ENCODE measurements at places on chromosomes 6 and 20.

GRCh38 chr6:166058064-166058739, 109.4 kb downstream of the TBXT start:
- no peak for DNase-seq

DNA sequence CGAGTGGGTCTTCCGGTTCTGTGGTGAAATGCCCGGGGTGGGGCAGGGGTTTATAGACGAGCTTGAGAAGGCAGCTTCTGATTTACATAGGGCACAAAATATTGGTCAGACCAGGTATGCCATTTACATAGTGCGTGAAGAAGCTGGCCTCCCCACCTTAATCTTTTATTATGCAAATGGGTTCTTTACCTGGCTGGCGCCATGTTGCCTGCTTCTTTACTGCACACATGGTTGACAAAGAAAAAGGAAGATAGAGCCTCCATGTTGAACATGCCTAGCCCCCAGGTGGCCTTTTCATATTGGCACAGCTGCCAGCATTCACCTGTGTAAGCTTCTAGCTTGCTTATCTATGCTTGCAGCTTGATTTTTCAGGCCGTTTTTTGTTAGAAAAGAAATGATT, 276.2 kb downstream of the PHACTR1 start:
- DNase-seq: no peak

- DNase-seq: no peak
Observed at GRCh38 chr20:4673371-4674001, 48.2 kb upstream of the PRND start.

DNA sequence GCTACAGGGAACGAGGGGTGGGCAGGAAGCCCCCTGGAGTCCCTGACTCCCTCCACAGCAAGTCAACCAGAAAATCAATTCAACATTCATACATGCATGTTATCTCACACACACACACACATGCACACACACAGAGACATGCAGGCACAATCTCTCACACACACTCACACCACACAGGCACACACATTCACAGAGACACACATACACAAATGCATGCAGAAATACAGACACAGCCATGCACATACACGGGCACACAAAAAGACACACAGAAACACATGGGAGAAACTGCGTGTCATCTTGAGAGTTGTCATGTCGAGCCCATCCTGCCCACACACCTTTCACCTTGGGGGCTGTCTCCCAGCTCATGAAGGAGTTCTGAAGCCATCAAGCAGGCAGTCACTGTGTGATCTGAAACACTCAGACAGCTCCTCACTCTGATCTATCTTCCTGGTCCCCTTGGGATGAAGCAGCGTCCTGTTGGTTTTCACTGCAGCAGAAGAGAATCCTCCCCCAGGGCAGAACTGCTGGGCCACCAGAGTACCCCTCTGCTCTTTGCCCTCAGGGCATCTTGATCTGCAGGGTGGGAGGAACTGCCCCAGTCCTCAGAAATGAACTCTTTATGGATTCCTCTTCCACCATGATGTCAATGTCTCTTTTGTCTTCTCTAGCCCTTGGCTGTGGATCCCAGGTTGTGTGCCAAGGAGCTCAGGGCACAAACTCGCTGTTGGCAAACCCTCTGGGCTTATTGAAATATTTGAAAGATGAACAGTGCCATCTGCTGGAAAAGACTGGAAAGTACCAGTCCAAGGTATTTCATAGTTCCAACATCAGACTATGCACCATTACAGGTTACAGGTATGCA, 8.8 kb downstream of the RAET1L start:
- no peak for DNase-seq

DNA sequence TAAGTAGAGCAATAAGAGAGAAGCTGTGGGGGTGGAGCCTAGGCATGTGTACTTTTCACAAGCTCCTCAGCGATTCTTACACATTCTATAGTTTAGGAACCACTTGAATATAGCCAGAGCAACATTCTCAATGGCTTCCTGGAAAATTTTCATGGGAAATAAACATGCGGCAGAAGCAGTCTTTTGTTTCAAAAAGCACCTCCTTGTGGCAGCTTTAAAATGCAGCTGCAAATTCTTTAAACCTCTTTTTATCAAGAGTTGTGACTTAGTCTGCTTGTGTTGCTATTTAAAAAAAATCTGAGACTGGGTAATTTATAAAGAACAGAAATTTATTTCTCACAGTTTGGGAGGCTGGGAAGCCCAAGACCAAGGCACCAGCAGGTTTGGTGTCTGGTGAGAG, 23.8 kb downstream of the NKX2-2 start:
- no peak for DNase-seq

GRCh38 chr6:136792095-136792409, 225 bp downstream of the MAP3K5 start:
- no peak for DNase-seq

DNA sequence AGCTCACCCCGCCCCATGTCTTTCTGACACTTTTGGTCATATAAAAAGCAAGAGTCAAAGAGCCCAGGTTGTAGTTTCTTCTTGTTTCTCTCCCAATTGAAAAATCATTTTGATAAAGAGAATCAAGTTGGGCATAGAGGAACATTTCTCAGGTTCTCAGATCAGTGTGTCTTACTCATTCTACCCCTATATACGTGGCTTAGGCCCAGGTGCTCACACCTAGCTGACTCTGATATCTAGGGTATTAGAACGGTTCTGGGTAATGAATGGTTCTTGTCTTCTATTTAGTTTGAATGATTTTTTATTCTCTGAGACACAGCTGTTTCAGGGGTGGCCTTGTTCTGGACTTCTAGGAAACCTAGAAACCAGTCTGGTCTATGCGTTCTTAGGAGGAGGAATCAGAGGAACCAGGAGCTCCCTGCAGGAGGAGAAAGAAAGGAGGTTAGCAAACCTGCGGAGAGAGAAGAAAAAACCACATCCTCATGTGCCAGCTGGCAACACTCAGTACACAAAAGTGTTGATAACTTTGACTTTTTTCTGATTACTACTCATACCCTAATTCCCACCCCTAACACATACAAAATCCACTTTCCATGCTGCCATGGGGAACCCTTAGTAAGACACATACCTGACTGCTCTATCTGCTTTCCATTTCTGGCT, 178.0 kb downstream of the CLIC5 start:
- DNase-seq: no peak

DNA sequence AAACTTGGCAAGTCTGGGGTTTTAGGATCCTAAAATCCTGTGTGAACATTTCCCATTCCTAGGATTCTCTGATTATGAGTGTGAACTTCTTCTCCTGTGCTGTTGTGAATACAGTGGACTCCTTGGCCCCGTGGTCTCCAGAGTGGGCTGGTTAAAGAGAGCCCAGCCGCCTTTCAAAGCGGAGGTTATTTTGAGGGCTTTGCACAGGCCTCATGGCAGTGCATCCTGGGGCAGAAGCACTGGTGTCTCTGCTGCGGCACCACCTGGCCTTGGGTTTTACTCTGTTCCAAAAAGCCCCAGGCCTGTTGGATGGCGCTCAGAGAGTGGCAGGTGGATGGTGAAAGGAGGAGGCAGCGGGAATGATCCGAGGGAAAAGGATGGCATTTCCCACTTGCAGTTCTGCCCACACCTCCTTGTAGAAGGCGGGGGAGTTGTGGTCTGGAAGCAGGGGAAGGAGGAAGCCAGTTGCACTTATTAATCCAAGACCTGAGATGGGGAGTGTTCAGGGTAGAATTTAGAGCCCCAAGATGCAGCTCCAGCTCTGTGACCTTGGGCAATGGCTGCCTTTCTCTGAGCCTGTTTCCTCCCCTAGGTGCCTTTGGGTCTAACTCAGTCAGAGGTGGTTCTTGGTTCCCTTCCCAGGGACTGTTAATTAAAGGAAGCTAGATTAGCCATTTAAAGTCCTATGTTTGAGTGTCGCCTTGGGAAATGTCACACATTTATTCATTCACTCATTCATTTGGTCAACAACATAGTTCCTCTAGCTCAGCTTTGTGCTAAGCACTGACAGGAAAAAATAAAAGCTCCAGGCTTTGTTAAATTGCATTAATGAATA, 22.4 kb downstream of the MMP24 start:
- no peak for DNase-seq

- no peak for DNase-seq
Observed at GRCh38 chr6:109491207-109491938, 8.4 kb upstream of the ZBTB24 start.

- no peak for DNase-seq
Observed at GRCh38 chr20:19908576-19908975, 108.6 kb upstream of the NAA20 start.

- no peak for DNase-seq
Observed at GRCh38 chr6:268394-268935, 23.8 kb upstream of the DUSP22 start.

- no peak for DNase-seq
Observed at GRCh38 chr20:33158637-33159385, 9.1 kb upstream of the BPIFA2 start.

GRCh38 chr6:169988769-169989550, 237.5 kb downstream of the ERMARD start:
- no peak for DNase-seq

GRCh38 chr6:45843848-45844521, 171.7 kb downstream of the CLIC5 start:
- no peak for DNase-seq

GRCh38 chr6:57254055-57254717, 32.1 kb upstream of the RAB23 start:
- no peak for DNase-seq

DNA sequence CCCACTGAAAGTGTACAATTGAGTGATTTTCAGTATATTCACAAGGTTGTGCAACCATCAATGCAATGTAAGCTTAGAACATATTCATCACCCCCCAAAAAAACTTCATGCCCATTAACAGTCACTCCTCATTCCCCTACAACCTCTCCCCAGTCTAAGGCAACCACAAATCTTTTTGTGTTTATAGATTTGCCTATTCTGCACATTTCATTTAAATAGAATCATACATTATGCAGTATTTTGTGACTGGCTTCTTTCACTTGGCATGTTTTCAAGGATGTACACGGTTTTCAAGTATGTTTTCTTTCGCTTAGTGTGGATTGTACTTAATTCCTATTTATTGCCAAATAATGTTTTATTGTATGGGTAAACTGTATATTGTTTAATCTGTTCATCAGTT, 329.3 kb upstream of the RNF24 start:
- DNase-seq: no peak

DNA sequence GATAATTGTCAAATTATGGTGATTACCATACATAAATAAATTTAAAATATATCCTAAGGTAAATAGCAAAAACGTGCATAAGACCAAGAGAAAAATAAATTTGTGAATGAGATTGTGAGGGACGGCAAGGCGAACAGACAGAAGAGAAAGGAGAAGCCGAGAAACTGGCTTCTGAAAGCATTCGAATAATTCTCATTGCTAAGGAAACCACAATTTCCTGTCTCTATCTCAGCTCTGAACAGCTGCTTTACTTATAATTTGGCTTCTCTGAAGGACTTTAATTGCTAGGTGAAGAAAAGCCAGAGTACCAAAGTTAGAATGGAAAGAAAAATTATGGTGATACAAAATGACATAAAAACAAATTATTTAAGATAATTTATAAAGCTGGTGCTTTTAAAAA, 79.0 kb upstream of the RGS17 start:
- DNase-seq: no peak

GRCh38 chr6:25239498-25239897, 39.7 kb upstream of the CARMIL1 start:
- DNase-seq: no peak

- DNase-seq: no peak
Observed at GRCh38 chr20:39878320-39878719, 810.7 kb downstream of the MAFB start.

DNA sequence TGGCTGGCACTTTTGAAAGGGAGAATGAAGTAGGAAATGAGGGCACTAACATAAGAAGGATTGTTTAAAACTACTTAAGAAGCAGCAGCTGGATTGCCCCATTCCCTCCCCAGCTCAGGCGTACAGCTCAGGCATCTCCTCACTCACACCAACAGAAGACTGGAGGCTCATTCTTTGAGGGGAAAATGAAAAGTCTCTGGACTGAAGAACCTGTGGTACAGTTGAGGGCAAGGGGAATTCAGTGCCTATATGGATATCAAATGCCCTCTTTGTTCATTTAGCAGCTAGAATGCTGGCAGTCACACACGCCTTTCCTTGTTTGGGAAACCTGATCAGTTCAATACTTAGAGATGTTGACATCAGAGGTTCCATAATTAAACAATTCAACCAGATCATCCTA, 502.1 kb upstream of the SOX4 start:
- DNase-seq: no peak

DNA sequence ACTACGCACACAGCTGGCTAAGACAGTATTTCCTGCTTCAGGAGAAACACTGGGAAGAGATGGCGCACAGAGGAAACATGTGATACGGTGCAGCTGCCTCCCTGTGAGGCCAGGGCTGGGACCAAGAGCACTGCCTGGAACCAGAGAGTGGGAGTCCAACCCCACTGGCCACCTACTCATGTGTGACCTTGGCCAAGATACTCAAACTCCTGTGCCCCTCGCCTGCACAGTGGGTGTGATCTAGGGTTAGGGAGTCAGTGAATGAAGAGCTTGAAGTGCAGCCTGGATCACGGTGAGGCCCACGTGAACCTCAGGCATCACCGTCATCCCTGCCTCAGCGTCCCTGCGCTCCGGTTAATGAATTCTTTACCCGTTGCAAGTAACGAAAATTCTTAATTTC, 41.7 kb upstream of the MPC1 start:
- no peak for DNase-seq

DNA sequence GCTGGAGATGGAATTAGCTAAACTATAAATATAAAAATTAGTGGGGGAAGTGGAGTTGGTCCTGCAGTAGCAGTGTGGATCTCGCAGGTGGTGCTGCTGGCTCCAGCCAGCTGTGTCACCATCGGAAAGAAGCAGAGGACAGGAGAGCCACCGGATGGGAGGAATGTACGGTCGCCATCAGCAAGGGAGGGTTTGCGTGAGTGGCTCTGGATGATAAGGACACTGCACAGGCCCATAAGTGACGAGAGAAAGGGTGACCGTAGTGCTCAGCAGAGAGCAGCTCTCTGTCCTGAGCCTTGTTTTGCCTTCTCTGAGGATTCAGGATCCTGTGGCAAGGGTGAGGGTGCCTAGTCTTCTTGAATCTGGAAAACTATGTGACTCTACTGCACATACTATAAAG, 378.7 kb downstream of the ZFAND3 start:
- no peak for DNase-seq

DNA sequence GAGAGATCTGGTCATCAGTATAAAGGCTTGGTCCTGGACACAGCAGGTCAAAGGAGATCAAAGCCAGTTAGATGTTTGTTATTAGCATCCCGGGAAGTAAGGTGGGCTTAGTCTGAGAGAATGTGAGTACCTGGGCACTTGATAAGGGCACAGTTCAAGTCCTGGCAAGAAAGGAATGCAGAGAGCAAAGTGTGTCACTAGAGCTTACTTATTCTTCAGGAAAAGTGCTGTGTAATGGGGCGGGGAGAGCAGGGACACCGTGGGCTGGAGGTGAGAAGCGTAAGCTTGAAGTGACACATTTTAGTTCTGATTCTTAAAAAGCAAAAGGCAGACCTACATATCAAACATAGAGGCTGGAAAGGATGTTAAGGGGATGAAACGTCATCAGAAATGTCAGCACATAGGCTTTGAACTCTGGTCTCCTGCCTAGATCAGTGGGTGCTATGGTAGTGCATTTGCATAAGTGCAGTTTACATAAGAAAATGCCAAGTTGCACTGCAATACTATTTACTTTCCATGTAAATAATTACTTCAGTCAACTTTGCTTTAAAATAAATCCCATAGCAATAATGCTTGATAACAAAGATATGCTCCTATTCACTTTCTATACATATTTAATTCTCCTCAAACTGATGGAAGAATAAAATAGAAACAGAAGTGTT, 2.6 kb downstream of the SAMD5 start:
- DNase-seq: no peak

GRCh38 chr6:158572653-158573541, 13.0 kb downstream of the TMEM181 start:
- DNase-seq: no peak

- no peak for DNase-seq
Observed at GRCh38 chr6:5053038-5053437, 32.1 kb upstream of the PPP1R3G start.

GRCh38 chr20:40322941-40323340, 366.1 kb downstream of the MAFB start:
- DNase-seq: no peak
